ENCODE measurements at places on chromosomes 12 and 14.

DNA sequence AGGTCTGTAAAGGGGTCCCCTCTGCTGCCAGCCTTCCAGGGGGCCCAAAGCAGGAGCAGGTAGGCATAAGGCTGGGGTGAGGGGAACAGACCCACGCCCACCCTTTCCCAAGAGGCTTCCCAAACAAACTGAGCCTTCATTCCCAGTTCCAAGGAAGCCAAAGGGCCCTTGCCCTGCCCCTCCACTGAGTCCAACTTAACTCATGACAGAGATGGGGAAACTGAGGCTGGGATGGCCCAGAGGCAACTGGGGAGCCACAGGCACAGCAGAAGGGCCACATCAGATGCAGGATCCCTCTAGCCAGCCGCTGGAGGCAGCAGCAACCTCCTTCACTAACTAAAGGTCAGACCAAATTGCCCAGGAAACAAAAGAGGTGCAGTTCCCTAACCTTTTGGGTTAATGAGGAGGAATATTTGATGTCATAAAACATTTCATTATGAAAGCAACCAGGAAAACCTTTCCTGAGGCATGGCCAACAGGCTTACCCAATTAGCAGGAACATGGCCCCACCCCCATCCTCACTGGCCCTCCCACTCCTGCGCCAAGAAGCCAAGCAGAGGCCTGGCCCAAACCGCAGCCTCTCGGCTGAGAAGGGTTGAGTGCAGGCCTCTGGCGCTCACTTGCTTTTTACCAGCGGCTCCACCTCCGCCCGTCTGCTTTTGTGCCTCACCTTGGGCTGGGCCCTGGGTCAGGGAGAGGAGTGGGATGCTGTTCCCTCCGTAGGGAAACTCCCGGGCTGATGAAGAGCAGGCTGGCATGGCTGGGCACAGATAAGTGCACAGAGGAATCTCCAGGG, 293.5 kb upstream of the RTL1 start:
- DNase-seq = no peak

- DNase-seq = no peak
Observed at GRCh38 chr12:85627584-85627983, 208.6 kb downstream of the RASSF9 start.

GRCh38 chr12:49220972-49221371, 32.1 kb upstream of the TUBA1A start:
- DNase-seq = no peak

DNA sequence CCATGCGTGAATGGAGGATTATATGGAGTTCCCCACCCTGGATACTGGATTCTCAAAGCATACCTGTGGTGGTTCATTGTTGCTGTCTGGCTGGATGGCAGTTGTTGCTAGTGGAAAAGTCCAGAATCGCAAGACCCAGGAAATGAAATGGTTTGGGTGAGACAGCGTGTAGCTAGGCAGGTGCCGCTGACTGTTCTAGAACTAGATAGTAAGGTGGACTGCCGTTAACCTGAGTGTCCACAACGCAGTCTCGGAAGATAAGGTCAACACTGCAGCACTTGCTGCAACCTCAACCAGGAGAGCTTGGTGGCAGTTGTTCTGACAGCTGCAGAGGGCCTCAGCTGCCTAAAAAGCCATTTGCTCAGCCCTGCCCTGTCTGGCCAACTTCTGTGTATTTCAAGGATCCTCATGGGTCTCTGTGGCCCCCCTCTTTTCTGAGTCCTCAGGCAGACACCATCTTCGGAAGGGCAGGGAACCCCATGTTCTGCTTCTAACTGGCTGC, 15.5 kb upstream of the IRF2BPL start:
- DNase-seq = no peak

GRCh38 chr12:101927036-101927435, 49.7 kb downstream of the DRAM1 start:
- DNase-seq = peak; percentile 80

- DNase-seq = no peak
Observed at GRCh38 chr14:74258764-74259035, 19.5 kb downstream of the VSX2 start.

- DNase-seq = no peak
Observed at GRCh38 chr12:52389313-52390207, 4.1 kb upstream of the KRT84 start.

DNA sequence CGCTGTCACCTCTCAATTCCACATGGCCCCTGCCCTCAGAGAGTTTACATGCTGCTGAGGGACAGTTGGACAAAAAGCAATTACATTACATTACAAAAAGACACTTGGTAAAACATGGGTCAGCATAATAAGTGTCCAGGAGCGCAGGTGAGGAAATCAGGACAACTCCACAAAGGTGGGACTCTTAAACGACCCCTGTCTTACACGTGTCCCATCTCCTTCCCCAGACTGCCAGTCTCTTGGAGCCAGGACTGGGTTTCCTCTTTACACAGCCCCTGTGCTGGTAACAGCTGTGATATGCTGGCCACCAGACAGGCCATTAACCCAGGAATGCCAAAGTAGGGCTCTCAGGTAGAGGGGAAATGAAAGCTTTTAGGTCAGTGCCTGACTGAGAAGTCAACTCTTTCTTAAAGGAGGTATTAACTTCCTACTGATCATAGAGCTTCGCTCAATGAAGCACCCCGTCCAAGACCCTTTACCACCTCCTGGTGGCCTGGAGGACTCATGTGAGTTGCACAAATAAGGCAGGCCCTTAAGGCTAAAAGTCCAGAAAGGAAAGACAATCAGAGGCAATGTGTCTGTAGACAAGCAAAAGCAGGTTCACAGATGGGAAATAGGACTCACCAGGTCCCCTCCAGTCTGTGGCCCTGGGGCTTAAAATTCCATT, 55.5 kb downstream of the ANO2 start:
- peak; percentile 6 for DNase-seq

- DNase-seq = no peak
Observed at GRCh38 chr12:105457026-105457425, 126.5 kb downstream of the C12orf75 start.

- DNase-seq = no peak
Observed at GRCh38 chr12:1843641-1844005, 23.3 kb downstream of the LRTM2 start.

DNA sequence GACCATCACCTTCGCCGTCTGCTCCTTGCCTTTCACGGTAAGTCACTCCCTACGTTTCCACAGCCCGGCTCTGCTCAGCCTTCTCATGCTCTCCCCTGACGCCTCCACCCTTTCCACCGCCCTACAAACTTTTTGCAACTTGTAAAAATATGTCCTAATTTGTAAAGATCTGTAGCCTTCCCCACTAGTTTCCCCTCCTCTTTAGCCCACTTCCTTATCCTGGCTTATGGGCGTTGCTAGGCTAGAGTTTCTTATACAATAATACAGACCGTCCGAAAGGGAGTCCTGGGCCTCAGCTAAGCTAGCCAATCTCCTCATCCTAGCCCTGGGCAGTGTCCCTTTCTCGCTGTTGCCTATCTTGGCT, 1.2 kb downstream of the PTGER2 start:
- DNase-seq = peak; percentile 74

- no peak for DNase-seq
Observed at GRCh38 chr12:60191271-60191670, 595.4 kb downstream of the SLC16A7 start.

DNA sequence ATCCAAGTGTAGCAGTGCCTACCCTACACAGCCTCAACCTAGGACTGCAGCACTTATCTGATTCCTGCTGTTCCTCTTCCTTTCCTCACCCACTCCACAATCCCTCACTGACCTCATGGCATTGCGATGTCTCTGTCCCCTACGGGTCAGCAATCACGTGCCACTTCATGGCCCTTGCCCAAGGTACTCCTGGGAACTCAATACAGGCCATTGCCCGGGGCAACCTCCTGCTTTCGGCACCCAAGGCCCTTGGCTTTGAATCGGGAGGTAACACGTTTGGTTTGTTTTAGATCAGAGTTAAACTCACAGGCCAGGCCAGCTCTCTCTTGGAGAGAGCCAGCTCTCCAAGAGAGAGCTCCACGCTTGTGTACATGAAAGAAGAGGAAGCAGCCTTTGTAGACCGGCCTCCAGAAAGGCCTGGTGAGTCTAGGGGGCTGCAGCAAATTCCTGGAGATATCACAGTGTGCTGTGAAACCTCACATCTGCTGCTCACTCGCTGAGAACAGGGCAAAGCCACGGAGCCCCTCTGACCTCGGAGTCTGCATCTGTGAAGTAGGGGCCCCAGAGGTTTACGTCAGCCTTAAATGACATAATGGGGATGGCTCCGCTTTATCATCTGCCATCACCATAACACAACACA, 12.2 kb downstream of the CLMN start:
- no peak for DNase-seq

GRCh38 chr14:56081139-56081538, 37.1 kb upstream of the PELI2 start:
- DNase-seq = no peak

GRCh38 chr12:92143686-92144630, 1.7 kb downstream of the BTG1 start:
- peak; percentile 85 for DNase-seq

DNA sequence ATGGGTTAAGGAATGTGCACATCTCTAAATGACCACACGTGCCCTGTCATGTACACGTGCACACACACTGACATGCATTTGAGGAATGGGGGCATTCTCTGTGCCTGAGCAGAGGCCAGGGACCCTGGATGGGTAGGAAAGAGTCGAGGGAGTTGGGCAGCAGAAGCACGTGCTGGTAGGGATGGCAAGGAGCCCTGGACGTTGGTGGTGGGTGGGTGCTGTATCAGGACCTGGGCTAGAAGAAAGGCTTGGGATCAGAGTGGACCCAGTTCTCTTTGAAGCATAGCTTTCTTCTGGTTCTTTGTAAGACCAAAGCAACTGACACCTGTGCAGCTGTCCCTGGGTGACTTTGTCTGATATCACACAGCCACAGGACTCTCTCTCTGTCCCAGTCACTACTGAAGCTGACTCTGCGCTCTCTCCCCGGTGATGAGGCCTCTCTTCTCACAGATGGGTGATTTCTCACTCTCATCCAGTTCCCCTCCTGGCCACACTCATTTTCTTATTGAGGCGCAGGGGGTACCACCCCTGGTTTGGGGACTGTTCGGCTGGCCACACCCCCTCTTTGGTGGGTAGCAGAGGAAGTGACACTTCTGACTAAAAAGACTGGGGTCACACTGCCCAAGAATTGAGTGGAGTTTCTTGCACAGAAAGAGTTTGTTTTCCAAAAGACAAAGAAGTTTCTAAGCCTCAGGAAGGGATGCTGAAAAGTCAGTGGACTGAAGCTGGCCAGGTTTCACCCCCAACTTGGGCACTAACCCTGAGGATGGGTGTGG, 171.7 kb upstream of the RTL1 start:
- DNase-seq = no peak

DNA sequence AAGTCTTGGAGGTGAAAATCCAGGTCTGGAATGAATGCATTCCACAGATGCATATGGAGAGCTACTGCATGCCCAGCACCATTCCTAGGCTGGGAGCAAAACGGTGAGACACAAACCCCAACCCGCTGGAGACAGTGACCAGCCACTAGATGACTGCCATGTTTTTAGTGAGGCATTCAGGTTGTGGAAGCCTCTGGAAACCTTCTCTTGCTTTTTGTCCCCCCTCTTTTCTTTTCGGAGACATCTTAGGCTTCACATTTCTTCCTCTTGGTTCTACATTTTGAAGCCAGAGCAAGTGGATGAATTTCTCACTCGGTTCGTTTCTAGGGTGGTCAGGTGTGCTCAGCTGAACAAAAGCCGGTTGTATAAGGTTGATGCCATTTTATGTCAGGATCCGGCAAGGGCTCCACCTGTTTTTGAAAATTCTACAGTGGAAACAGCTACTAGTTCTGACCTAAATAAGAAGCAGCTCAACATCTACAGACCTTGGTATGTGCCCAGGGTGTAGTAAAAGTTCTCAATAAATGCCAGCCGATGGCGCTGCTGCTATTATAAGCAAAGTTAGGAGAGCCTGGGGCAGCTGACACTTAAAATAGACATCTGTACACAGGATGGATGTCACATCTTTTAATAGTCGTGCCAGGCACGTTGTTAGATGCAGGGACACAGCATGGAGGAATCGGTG, 1.8 kb upstream of the ZNF839 start:
- DNase-seq = peak; percentile 33

GRCh38 chr14:52352061-52352491, 38.0 kb downstream of the PTGER2 start:
- DNase-seq = no peak

DNA sequence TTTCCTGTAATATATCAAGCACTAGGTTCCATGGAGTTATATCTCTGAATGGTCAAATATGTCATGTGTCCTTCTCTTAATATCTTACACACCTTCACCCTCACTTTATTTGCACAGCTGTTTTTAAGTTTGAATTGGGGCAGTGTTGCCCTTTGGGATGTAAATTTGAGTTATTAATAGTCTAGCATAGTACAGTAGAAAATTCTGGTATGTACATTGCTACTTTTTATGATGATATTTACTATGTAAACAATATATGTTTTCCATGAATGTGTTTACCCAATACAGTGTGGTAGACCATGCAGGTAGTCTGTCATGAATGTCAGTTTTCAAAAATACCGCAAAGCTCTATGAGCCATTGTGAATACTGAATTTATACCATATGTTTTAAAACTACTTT, 50.5 kb downstream of the METTL25 start:
- no peak for DNase-seq

GRCh38 chr14:61950340-61950739, 188.1 kb downstream of the SNAPC1 start:
- DNase-seq = no peak

DNA sequence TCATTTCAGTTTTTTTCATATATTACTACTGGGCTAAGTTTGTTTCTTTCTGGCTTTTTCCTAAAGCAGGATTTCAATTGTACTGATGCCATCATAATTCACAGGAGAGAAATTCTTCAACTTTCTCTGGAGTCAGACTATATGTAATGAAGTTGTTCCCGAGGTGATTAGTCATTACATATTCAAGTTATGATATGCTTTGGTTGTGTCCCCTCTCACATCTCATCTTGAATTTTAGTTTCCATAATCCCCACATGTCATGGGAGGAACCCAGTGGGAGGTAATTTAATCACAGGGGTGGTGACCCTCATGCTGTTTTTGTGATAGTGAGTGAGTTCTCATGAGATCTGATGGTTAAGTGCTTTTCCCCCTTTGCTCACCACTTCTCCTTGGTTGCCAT, 227.5 kb upstream of the LRIG3 start:
- DNase-seq = no peak

- DNase-seq = no peak
Observed at GRCh38 chr12:50728417-50728816, 35.5 kb upstream of the ATF1 start.

- peak; percentile 38 for DNase-seq
Observed at GRCh38 chr12:49976557-49976956, 3.8 kb downstream of the AQP6 start.
